Activated CD8-positive, alpha-beta memory T cell treated with anti-CD3 and anti-CD28 coated beads for 4 hours (primary cell): ENCODE measurements at places on chromosomes 3 and 15.

DNA sequence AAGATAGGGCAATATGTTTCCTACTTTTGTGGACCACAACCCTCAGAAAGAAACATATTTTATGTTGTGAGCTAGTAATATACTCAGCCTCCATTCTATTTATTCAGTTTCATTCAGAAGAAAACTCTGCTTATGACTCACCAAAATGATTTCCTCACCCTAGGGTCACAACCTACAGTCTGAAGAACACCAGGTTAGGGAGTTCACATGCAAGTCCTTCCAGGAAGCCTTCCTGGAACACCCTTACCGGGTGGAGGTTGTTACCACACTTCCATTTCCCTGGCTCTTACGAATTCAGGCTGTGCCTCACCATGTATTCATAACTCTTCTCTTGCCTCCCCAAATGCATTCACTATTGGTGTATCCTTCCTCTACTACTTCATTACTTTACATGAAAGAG is 228.0 kb upstream of the ADAMTS9 start:
- DNase-seq, result no peak

GRCh38 chr3:72044231-72044855 is 259.4 kb upstream of the PROK2 start:
- no peak for DNase-seq

- DNase-seq, result no peak
Observed at GRCh38 chr3:44890852-44891251, 16.4 kb downstream of the TGM4 start.

GRCh38 chr3:18481946-18482548 is 56.9 kb upstream of the SATB1 start:
- no peak for DNase-seq

DNA sequence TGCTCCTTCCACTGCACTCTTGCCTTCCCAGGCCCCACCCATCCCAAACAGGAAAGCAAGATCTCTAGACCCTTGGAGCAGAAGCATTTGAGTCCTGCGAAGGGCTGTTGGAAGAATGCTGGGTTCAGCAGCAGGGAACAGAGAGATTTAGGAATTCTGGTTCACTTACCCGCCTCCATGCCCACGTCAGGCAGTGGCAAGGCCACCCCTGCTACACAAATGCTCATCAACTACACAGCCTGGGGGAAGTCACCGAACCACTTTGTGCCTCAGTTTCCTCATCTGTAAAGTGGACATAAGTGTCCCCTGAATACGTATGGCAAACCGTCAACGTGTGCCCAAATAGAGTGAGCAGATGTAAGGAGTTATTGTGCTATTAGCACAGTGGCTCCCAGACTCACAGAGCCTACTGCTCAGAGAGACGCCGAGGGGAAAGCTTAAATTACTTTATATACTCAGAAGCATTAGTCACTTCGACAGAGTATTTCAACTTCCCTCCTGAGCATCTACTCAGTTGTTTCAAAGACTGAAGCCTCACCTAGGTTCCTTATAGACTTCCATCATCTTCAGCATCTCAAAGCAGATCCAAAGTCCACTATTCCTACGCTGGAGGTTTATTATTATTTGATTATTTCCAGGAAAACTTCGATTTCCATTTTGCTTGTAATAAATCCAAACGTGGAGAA is 905 bp downstream of the HOMER2 start:
- no peak for DNase-seq

DNA sequence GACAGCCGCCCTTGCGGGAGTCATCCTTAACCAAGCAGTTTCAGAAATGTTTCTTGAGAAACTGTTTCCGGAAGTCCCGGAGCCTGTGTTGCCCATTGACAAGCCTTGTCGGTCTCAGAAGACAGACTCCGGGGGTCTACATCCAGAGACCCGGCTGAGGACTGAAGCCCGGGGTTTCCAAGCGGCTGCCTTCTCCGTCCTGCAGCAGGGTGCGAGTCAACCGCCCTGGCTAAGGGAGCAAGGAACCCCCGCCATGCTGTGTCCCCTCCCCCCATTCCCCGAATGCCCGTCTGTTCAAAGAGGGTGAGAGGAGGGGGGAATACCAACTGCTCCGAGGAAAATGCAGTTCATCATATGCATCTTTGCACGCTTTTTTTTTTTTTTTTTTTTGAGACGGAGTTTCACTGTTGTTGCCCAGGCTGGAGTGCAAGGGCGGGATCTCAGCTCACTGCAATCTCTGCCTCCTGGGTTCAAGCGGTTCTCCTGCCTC is 61.6 kb downstream of the ATP1B3 start:
- no peak for DNase-seq

DNA sequence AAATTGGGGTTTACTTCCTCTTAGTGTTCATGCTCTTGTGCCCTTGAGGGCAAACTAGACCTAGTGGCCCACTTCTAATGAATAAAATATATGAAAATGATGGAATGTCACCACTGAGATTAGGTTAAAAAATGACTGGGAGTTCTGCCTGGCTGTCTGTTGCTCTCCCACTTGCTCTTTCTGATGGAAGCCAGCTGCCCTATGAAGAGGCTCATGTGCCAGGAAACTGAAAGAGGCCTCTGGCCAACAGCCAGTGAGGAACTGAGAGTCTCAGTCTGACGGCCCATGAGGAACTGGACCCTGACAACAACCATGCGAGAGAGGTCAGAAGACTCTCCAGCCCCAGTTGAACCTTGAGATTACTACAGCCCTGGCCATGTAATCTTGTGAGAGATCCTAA is 107.1 kb upstream of the FHIT start:
- DNase-seq, result no peak

GRCh38 chr3:102060814-102061213 is 211.5 kb downstream of the NFKBIZ start:
- no peak for DNase-seq

- DNase-seq, result no peak
Observed at GRCh38 chr3:177440456-177441104, 243.3 kb upstream of the TBL1XR1 start.

DNA sequence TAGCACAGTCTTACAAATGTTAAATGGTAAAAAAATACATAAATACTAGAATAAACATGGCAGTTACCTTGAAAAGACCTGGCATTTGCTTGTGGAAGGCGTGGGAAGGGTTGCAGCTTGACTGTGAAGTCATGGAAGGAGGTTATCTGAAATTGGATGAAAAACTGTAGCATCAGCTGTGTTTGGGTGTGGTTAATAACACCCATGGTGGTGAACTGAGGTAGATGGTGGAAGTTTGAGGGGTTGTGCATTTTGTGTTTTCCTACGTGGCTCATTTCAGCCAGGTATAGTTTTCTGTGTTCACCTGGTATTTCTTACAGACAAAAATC is 46.5 kb downstream of the PSMD6 start:
- DNase-seq, result no peak

DNA sequence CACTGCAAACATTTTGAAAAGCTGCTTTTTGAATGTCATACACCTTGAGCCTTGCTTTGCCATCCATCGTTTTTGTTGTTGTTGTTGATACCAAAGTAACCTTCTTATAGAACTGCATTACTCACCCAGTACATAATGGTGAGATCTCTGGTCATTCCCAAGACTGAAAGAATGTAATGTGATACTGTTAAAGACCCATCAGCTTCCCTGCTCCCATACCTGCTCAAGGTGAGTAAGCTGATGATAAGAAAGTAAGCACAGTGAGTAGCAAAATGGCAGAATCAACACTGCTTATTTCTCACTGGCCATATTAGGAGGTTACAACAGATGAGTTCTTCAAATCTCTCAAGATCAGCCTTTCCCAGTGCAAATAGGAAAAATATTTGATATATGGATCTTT is 89.8 kb downstream of the CADPS start:
- DNase-seq, result no peak

- DNase-seq, result no peak
Observed at GRCh38 chr3:102570511-102570910, 135.7 kb downstream of the ZPLD1 start.

- no peak for DNase-seq
Observed at GRCh38 chr3:56365905-56366640, 102.2 kb downstream of the ERC2 start.

- no peak for DNase-seq
Observed at GRCh38 chr3:147945968-147946519, 536.9 kb downstream of the ZIC1 start.

DNA sequence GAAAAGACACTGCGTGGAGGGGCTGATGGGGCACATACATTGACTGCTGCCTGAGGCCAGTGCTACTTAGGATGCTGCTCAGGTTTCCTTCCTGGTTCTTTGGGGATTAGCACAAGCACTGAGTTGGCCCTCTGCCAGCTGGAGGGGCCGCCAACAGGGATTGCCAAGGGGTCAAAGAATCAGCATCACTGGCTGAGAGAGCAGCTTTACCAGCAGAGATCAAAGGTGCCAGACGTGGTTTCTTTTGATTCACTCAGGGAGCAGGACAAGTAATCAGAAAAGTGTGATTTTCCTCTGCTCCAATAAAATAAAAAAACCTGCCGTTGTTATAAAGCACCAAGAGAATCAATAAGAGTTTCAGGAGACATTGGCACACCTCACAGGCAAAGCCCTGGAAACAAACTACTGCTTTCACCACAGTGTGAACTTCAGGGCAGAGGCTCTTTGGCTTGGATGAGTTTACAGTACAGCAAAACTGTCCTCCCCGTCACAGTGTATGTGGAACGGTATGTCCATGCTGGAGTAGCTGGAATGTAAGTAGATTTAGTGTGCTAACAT is 45.8 kb upstream of the FSIP1 start:
- DNase-seq, result no peak

DNA sequence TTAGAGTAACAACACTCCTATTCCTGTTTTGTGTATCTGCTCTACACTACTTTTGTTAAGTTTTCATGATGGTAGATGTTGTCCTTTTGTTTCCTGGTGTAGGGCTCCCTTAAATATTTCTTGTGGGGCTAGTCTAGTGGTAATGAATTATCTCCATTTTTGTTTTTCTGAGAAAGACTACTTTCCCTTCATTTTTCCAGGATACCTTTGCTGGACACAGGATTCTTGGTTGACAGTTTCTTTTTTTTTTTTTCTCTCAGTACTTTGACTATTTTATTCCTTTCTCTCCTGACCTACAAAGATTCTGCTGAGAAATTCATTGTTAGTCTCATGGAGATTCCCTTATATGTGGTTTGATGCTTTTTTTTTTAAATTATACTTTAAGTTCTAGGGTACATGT is 37.9 kb downstream of the FAIM start:
- no peak for DNase-seq

DNA sequence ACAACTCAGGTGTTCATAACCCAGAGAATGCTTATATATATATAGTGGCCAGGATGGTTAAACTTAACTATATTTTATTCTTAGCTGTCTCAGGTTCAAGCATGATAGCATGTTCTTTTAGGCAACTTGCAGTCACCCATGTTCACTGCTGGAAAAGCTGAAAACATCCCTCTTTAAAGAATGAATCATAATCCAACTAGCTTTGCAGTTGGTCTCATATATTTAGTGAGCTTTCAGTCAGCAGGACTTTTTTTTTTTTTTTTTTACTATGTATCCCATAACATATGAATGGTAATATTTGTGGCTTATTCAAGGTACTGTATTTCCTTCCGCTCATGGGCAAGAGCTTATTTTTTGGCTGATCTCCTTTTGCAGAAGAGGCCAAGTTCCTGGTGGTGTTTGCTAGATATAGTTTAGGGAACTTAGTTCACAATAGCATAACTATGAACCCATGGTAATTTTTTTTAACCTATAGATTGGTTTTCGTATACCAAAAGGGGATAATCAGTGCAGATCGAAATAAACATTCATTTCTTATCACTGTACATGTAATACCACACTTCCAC is 77.6 kb downstream of the CMSS1 start:
- no peak for DNase-seq

DNA sequence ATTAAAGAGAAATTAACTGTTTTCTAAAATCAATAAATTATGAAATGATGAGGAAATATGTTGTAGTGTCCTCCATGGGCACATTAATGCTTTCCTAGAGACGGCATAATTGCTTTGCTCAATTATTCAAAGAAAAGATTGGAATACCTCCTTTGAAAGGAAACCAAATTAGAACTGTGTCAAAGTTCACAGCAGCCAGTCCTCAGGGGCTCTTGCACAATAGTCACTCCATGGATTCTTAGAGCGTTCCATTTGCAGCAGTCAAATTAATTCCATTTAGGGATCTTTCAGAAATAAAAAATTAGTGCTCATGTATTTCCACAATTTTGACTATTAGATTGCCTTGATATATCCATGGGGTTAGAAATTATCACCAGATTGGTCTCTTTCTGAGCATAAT is 841.6 kb upstream of the DPPA4 start:
- DNase-seq, result no peak

- no peak for DNase-seq
Observed at GRCh38 chr3:100227511-100227921, 33.3 kb upstream of the TBC1D23 start.

DNA sequence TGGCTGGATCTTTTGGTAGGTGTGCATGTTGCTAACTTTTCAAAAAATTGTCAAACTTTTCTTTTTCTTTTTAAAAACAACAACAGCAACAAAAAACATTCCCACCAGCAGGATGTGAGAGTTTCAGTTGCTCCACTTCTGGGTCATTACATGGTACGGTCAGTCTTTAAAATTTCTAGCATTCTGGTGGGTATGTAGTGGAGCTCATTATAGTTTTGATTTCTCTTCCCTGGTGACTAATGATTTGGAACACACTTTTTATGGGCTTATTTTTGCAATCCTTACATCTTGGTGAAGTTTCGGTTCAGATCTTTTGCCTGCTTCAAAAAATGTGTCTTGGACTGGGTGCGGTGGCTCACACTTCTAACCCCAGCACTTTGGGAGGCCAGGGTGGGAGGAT is 19.3 kb downstream of the ATP1B3 start:
- DNase-seq, result no peak

- no peak for DNase-seq
Observed at GRCh38 chr15:100309109-100310040, 32.4 kb downstream of the ADAMTS17 start.

DNA sequence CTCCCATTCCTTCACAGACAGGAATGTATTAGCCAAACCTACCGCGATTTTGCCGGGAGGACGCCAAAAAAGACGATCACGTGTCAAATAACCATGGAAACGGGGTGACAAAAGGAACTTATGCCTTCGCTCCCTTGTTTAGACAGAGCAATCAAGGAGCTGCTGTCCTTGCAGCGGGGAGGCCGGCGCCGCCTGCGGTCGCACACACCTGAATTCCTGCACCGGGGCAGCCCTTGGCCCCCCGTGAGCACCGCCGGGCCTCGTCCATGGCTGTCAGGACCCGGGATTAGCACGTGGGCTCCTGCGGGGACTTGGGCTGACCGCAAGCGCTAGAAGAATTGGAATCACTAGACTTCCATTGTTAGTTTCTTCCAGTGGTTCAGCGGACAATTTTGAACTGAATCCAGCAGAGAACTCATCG is 193.1 kb downstream of the SHQ1 start:
- DNase-seq, result no peak

- DNase-seq, result no peak
Observed at GRCh38 chr3:160837394-160837980, 81.5 kb downstream of the PPM1L start.

DNA sequence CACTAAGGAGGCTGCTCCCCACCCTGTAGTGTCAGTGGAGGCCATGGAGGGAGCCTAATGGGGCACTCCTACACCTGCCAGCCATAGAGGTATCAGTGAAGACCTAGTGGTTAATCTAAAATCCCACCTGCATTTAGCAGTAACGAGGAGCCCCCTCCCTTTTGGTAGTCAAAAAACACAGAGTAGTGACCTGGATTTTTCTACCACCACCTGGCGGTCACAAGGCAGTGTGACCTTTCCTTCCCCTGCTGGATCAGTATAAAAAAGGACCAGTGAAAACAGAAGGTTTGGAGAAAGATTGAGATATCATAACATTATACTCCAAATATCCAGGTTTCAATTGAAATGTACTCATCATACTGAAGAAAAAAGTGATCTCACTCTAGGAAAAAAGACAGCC is 241.2 kb downstream of the PYDC2 start:
- DNase-seq, result no peak
